T-helper 1 cell (primary cell): ENCODE measurements at places on chromosomes 1 and 21.

GRCh38 chr1:84008631-84009030, 9.7 kb upstream of the TTLL7 start:
- DNase-seq, result no peak

DNA sequence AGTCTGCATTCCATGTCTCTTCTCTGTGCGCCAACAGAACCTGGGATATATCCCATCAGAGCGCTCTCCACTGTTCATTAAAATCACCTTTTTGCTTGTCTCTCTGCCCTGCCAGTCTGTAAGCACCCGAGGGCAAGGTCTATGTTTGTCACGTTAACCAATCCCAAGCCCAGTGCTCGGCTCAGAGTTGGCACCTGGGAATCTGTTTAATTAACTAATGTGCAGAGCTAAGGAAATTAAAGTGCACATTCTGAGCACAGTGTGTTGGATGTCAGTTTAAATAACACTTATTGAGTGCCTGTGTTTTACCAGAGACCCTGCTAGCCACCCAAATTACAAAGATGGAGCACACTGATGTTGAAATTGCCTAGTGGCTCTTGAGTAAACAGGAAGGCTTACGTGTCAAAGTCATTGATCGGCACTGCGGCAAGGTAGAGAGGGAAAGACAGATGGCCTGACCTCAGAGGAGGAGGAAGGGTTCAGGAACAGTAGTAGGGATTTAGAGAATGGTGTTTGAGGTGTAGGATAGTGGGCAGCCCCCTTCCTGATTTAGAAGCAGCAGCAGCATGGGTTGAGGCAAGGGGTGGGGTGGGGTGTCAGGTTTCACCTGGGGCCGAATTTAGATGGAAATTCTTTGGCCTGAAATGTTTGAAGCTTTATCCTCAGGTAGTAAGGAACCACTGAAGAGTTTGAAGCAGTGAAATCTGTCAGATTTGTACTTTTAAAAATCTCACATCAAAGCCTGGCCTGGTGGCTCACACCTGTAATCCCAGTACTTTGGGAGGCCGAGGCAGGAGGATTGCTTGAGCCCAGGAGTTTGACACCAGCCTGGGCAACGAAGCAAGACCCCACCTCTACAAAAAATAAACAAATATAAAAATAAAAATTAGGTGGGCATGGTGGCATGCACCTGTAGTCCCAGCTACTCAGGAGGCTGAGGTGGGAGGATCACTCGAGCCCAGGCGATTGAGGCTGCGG, 7.7 kb downstream of the ARMH1 start:
- no peak for DNase-seq

DNA sequence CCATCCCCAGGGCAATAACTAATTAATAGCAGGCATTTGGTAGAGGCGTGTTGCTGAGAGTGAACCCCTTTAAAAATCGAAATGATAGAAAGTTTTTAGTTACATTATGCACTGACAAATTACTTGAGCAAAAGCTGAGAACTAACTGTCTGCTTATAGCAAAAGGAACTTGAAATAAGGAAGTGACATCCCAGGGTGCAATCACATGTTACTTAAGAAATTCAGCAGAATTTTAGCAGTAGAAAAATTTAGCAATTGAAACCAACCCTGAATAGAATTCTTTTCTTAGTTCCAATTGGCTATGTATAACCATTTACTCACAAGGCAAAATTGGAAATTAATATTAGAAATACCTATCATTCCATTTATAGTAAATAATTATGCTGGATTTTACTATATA, 139.5 kb upstream of the SAMSN1 start:
- no peak for DNase-seq

DNA sequence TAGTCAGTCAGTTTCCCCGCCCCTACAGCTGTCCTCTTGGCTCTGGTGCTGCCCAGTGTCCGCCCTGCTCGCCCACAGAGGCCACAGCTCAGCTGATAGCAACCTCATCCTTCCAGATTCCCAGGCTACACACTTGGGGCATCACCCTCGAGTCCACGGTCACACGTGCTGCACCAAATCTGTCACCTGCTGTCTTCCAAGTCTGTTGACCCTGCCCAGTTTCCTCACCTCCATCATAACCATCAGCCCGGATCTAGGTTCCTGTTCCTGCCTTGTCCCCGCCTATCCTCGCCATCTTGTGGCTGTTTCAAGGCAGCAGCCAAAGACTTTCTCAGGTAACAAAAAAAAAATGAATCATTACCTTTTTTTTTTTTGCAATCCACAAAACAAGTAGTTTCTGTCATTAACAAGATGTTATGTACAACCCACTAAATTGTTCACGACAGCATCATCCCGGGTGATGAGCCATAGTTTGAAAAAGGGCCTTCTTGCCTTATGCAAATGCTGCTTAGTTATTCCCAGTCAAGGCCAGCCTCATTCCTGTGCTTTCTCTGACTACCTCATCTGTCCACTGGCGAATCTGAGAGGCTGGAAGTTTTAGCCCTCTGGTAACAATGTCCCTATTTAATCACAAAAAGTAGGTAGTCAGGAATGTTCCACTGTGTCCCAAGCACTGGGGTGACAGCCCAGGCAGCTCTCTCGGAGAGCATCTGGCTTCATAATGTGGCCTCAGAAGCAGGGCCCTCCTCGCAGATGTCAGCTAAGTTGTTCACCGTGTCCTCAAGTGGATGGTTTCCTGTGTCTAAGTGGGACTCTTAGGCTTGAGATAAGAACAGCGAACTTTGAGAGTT, 4.9 kb upstream of the MIIP start:
- DNase-seq, result no peak

- no peak for DNase-seq
These were observed 36.1 kb downstream of the ESRRG start for GRCh38 chr1:216686860-216687766.

GRCh38 chr21:38257667-38258066, 876 bp downstream of the KCNJ15 start:
- no peak for DNase-seq

- no peak for DNase-seq
These were observed 12.6 kb upstream of the PPM1J start for GRCh38 chr1:112727716-112728115.

- no peak for DNase-seq
These were observed 104.6 kb downstream of the ZSCAN20 start for GRCh38 chr1:33576821-33577599.

GRCh38 chr1:186564582-186564981, 103.7 kb upstream of the PDC start:
- DNase-seq, result no peak

DNA sequence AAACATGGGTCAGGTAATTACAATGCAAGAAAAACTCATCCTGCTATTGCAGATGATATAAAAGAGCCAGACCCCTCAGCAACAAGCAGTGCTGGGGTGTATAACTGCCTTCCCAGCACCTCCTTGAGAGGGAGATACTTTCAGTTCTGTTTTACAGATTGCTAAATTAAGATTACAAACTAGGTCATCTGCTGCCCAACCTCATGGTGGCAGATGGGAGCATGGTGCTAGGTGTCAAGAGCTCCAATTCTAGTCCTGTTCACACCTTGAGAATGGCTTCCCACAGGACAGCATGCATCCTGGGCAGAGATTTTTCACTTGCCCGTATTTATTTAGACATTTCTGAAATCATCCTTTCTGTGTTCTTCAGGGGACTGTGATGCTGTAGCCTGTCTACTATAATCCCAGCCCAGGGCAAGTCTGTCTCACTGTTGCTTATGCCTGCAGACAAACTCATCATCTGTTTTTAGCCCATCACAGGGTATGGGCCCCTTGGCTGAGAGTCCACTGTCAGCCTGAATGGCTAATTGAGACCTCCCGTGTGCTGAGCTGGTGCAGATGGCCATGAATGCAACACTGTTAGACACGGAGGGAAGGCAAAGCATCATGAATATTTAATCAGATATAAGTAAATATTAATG, 40.2 kb upstream of the PBX1 start:
- no peak for DNase-seq

- no peak for DNase-seq
These were observed 6.7 kb upstream of the PDPN start for GRCh38 chr1:13576926-13577325.

- DNase-seq, result no peak
These were observed 14.3 kb downstream of the RUSC1 start for GRCh38 chr1:155334962-155335361.

GRCh38 chr1:35554266-35555211, 2.7 kb downstream of the KIAA0319L start:
- no peak for DNase-seq

DNA sequence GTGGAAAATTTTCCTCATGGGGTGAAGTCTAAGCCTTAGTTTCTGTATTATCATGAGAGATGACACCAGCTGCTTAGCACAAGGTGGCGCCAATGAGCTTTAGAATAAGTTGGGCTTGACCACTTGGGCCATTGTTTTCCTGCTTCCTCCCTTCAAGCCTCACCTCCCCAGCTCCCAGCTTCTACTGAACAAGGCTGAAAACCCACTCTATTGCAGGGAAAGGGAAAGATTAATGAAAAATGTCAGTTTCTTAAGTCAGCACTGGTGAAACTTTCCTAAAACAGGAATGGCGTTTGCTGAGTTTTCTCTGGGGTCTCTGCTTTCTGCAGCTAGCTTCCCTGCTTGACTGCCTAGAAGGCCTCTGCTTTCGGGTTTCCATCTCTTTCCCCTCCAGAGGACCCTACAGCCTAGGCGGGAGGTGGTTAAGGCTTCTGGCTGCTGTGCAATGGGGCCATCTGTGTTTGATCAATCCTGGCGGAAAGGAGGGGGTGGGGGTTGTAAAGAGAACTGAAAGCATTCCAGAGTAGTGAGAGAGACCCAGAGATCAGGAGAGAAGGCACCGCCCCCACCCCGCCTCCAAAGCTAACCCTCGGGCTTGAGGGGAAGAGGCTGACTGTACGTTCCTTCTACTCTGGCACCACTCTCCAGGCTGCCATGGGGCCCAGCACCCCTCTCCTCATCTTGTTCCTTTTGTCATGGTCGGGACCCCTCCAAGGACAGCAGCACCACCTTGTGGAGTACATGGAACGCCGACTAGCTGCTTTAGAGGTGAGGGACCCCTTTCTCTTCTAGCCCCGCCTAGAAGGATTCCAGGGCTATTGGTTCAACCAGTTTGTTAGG, at the start of gene OLFML3:
TSS of gene OLFML3 (plus strand) at position 612 of the 840 bp plus-strand sequence. CDS start at position 655, 43 bp downstream.
- no peak for DNase-seq

GRCh38 chr1:172776071-172776470, 117.2 kb downstream of the FASLG start:
- DNase-seq, result no peak

DNA sequence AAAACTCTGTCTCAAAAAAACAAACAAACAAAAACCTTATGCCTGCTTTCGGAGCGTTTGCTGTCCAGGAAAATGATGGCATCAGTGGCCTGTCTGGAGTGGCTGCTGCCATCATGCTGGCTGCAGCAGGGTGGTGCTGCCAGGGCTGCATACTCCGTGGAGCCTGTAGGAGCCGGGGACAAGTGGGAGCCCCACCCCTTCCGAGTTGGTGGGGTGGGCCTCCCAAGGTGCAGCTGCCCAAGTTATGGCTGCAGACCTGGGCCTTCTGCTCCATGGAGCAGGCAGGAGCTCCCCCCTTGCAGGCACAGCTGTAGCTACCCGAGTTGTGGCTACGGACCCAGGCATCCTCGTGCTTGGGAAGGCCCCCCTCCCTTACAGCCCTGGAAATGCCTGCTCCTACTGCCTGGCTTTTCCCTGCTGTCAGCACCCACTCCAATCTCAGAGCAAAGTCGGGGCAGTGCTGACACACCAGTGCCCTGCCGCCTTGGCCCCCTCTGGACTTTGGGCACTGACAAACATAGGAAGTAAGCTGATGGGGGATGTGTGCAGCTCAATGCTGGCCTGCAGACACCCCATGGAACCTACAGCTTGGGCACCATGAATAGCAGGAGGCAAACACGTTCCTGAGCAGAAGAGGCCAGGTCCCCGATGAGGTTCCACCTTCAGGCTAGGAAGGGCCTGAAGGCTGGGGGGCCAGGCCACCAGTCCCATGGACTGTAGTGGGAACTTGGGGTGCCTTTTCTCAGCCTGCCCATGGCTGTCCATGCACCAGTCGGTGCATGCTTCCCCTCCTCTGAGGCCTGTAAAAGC, 60.4 kb downstream of the CC2D1B start:
- no peak for DNase-seq

DNA sequence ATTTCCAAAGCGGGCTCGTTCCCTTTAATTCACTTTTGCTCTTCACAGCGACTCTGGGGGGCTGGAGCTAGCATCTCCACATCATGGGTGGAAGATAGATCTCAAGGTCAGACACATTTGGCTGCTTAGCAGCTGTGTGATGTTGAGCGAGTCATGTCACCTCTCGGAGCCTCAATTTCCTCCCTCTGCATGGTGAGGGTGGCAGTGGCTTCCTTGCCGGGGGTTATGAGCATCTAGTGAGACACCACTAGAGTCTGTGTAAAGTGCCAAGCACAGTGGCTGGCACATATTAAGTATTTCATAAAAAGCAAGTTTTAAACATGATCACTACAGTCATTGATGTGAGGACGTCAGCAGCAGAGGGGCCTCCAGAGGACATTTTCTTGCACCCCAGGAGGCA, 16.9 kb upstream of the ECE1 start:
- no peak for DNase-seq

DNA sequence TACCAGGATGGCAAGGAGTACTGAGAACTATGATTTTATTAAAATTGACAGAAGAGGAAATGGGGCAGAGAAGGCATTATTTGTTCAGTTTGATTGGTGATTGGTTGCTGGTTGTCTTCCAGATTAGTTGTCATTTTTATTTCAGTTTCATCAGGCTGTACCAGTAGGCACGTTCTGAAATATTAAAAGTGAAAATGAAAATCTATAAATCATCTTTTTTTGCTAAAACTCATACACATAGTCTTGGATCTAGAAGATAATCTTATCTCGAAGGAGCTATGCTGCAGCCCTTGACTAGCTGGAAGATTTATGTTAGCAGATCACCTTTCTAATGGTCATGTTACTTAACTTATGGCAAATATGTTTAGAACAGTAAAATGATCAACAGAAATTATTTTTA, 29.0 kb downstream of the NEK7 start:
- DNase-seq, result no peak

- no peak for DNase-seq
These were observed 5.5 kb downstream of the MFSD2A start for GRCh38 chr1:39960431-39960958.

- no peak for DNase-seq
These were observed 4.3 kb downstream of the LPAR3 start for GRCh38 chr1:84888753-84889152.

DNA sequence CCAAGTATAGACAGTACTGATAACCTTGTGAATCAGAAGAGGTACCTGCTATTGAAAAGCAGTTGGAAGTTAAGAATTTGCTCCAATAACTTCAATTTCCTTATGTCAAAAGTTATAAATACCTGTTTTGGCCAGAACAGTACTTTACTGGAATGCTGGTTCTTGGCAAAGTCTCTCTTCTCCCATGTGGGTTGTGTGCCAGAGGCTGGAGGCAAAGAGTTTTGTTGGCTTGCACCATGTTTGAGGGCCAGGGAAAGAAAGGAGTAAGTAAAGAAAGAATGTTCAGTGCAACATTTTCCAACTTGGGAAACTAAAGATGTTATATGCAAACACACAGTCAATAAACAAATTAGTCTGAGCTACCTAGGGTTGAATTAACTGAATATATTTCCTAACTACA, 67.0 kb upstream of the DYNLT5 start:
- DNase-seq, result no peak

DNA sequence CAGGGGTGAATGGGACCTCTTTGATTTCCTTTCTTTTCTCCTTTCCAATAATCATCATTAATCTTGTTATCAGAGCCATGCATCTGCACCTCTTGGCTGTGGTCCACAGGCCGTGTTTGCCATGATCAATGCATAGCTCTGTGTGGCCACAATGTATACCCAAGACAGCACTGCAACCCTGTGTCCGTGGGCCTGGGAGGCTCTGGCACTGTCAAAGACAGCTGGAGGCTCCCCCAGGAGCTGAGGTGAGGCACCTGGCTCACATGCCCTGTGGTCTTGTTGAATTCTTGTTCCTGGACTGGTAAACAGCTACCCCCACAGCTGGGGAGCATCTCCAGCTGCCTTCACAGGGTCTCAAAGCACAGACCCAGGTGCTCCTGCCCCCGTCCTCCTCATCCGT, 67.2 kb upstream of the SELENON start:
- no peak for DNase-seq
